Activated T-helper 1 cell treated with anti-CD3 and anti-CD28 coated beads, Interleukin-2, amount 50 U/mL, for 16 hours (primary cell): ENCODE measurements at places on chromosomes 12 and 14.
A peak's percentile ranks its signal among the peaks of the same experiment; 100 is the strongest.

DNA sequence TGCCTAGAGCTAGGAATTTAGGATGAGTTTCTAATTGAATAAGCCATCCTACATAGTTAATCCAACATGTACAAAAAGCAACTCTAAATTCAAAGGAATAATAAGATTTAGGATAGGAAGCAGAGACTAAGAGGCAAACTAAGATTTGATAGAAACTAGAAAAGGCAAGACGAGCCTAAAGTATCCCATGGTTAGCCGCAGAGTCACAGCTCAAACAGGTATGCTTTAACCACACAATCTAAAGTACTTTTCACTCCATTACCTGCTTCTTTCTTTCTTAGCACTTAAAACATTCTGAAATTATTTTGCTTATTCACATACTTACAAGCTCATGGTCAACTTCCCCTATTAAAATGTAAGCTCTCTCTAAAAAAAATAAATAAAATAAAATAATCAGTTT, 51.8 kb downstream of the OTOGL start:
- no peak for DNase-seq

- no peak for DNase-seq
Measured at GRCh38 chr12:107131832-107132616, 38.7 kb upstream of the CRY1 start.

DNA sequence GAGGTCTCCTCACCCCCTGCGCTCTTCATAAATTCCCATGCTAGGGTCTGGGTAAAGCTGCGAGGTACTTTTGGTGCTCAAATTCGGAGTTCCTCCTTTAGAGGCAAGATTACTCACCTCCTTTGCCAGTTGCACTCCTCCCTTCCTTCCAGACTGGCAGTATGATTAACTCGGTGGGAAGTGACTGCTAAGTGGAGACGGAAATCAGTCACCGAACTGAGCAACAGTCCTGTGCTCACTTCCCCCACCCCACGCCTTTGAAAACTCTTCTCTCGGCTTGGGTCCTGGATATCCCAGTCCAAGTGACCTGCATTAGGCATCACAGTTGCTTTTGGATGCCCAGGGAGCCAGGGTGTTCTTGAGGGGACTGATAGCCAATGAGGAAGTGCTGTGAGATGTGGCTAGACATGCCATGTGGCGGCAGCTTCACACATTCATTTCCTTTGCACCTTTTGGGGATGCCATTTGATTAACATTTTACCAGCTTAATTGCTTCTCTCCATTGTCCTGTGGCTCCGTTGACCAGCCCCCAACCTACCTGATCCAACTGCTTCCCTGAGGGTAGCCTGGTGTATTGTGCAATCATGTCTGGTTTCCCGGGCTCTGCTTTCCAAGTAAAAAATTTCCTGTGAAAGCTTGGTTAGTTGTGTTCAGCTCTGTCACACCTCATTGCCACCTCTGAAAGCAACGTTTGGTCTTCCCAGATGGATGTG, 840 bp downstream of the PNP start:
- DNase-seq, result peak; percentile 23

- DNase-seq, result no peak
Measured at GRCh38 chr12:127077262-127078045, 1189.5 kb upstream of the TMEM132C start.

DNA sequence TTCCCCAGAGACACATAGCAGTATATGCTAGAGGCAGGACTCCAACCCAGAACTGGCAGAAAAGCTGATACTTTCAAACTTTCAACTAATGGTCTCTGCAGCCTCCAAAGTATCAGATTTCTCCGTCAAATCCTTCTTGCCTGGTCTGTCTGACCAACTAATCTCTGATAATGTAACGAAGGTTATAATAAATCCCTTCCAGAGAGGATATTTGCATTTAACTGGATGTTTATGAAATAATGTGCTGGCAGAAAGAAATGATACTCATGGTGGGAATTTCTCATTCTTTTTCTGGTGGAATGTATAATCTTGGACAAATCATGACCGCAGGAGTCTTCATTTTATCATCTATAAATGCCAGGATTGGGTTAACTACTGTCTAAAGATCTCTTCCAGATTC, 860.3 kb downstream of the DIO2 start:
- DNase-seq, result no peak

- DNase-seq, result no peak
Measured at GRCh38 chr12:86826051-86826450, 569.9 kb upstream of the MGAT4C start.

DNA sequence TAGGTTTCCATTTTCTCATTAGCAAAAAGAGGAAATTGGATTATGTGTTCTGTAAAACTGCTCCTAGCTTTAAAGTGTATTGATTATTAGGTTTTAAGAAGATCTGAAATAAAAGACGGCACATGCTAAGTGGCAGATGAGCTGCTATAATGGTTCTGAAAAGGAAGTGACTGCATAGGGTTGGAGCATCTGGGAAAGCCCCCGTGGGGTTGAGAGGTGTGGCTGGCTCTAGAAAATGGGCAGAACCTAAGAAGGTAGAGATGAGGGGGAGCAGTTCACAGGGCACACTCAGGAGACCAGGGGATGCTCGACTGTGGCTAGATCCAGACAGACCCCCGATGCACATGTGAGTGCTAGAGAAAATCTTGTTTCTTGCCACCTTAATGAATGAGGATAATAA, 1.9 kb downstream of the IFNG-AS1 start:
- no peak for DNase-seq
